Stimulated activated CD4-positive, alpha-beta T cell treated with anti-CD3 and anti-CD28 coated beads, Interleukin-1b, Interleukin-23, amount 100 ng/mL, for 1 hour (primary cell): ENCODE measurements at places on chromosomes 7 and 10.

DNA sequence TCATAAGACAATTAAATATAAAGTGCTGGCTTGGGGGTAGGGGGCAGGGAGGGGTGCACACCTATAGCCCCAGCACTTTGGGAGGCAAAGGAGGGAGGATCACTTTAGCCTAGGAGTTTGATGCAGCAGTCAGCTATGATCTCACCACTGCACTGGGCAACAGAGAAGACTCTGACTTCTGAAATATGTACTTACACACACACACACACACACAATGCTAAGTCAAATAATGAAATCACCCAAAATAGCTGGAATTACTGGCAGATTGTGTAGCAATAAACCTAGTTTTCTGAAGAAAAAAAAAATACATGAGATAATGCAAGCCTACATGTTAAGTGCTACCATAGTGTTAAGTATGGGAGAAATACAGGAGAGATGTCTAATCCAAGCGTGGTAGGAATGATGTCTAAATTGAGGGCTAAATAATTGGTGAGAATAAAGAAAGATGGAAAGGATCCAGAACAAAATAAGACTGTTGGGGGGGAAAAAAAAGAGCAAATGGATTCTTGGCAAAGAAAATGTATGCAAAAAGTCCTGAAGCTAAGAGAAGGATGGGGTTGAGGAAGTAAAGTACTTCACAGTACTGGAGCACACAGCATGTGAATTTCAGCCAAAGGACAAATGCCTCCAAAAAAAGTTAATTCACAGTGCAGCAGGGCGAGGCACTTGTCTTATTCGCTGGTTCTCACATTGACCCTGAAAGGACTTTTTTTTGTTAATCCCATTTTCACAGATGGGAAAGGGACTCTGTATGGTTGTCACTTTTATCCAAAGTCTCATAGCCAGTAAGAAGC lies 73.9 kb downstream of the IGF2BP3 start:
- no peak for DNase-seq

GRCh38 chr7:76316984-76317781 lies 14.7 kb downstream of the HSPB1 start:
- DNase-seq: no peak

GRCh38 chr10:33520223-33520622 lies 185.8 kb upstream of the NRP1 start:
- no peak for DNase-seq

DNA sequence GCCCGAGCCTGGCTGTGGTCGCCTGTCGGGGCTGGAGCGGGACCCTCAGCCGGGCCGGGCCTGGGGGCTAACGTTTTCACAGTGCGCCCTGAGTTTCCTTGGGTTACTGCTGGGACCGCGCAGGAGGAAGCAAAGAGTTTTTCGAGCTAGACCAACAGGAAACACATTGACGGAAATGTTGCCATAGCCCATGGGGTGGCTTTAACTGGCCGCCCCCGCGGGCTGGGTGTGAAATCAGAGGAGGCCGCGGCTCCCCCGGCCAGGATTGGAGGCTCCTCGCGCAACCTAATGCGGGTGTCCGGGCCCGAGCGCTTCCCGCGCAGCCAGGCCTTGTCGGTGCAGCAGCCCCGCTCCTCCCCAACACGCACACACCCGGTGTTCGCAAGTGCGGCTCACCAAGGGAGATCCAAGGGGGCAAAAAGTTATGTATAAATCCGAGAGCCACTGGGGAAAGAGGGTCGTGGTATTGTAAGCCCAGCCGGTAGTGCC lies 1.9 kb downstream of the HHEX start:
- DNase-seq: no peak

- DNase-seq: no peak
Observed at GRCh38 chr10:45374350-45375052, 485 bp downstream of the ALOX5 start.

DNA sequence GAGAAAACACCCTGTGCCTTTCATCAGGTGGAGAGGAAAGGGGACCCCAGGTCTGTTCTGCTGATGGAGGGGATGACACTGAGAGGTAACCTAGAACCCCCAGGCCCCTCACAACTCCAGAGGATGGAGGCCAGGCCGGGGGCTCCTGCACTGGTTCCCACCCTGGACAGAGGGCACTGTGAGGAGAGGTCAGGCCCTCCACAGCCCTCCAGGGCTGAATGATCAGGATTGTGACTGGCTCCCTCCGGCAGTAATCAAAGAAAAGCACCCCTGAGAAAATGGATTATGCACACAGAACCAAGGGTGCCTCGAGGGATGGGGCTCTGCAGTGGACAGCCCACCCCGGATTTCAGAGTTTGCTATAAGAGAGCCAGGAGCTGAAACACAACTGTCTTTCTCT lies 502.8 kb downstream of the TCERG1L start:
- no peak for DNase-seq
